Esophagus squamous epithelium (tissue), 5 donors: ENCODE measurements at places on chromosomes 4 and X.

GRCh38 chr4:129394635-129395034, 298.7 kb downstream of the C4orf33 start:
- DNase-seq: no peak

DNA sequence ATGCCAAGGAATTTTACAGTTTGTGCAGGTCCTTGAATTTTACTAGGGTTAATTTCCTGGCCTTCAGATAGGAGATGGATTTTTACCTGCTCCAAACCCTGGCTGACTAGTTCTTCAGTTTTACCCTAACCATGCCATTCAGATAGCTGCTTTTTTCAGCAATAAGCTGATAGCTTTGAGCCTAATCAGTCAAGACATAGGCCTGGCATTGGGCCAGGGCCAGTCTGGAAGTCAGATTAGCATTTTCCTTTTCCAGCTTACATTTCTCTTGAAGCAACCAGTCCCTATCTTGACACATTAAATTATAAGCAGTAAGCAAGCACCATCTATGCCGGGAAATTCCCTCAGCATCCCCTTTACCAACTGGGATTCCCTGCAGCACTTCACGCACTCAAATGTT, 177.1 kb downstream of the ADGRA3 start:
- DNase-seq: no peak

DNA sequence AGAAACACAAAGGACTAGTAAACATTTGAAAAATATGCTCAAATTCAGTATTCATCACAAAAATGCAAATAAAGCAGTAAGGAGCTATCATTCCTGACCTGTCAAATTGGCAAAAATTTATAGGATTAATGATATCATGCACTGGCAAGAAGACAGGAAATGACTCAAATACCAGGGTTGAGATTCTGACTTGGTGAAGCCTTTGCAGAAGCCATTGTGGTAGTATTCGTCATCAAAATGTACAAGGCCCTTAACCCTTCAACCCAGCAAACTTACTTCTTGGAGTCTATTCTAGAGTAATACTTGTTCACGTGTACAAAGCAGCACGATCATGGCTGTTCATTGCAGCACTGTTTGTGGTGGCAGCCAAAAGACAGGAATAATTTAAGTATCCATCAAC, 132.4 kb downstream of the ENOX2 start:
- no peak for DNase-seq

- DNase-seq: no peak
Observed at GRCh38 chr4:60847614-60848013, 352.5 kb upstream of the ADGRL3 start.

GRCh38 chr4:83782591-83782990, 246.7 kb downstream of the GPAT3 start:
- no peak for DNase-seq

- no peak for DNase-seq
Observed at GRCh38 chr4:73439445-73439844, 3.4 kb downstream of the AFP start.

- no peak for DNase-seq
Observed at GRCh38 chrX:40011322-40012038, 86.3 kb downstream of the BCOR start.

DNA sequence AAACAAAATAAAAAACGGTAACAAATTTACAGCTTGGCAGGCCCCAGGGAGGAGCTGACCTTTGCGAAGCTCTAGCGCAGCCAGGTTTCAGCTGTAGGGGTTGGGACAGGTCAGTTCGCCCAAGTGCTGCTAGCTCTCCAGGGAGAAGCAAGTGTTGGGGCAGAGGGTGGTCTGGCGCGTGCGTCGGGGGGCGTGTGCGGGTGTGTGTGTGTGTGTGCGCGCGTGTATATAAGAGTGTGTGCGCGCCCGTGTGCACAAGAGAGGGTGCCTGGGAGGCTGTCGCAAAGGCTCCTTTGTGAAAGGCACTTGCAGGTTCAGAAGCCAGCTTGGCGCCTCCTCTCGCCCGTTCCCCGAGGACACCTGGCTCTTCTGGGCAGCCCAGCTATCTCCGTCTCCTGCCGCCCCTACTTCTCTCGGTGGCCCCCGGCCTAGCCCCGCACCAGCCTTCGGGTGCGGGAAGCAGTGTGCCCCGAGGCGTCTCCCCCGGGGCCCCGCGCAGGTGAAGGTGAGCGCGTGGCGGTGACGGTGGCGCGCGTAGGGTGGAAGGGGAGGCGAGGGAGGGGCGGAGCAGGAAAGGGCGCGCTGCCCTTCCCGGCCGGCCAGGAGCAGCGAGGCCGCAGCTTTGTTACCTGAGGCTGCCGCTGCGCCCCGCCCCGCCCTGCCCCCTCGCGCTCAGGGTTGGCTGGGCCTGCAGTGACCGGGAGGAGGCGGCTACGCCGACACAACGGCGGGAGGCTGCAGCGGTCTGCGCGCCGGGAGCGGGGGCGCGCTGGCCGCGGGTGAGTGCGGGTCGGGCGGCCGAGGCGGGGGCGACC, at the start of gene FHDC1:
TSS of gene FHDC1 (plus strand) at position 693 of the 815 bp plus-strand sequence. CDS start 6,735 bp downstream, outside the sequence.
- DNase-seq: no peak

DNA sequence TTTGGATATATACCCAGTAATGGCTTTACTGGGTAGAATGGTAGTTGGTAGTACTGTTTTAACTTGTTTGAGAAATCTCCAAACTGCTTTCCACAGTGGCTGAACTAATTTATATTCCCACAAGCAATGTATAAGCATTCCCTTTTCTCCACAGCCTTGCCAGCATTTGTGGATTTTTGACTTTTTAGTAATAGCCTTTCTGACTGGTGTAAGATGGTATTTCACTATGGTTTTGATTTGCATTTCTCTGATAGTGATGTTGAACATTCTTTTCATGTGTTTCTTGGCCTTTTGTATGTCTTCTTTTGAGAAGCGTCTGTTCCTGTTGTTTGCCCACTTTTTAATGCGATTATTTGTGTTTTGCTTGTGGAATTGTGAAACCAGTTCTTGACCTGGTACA, 290.5 kb downstream of the BMPR1B start:
- DNase-seq: no peak

DNA sequence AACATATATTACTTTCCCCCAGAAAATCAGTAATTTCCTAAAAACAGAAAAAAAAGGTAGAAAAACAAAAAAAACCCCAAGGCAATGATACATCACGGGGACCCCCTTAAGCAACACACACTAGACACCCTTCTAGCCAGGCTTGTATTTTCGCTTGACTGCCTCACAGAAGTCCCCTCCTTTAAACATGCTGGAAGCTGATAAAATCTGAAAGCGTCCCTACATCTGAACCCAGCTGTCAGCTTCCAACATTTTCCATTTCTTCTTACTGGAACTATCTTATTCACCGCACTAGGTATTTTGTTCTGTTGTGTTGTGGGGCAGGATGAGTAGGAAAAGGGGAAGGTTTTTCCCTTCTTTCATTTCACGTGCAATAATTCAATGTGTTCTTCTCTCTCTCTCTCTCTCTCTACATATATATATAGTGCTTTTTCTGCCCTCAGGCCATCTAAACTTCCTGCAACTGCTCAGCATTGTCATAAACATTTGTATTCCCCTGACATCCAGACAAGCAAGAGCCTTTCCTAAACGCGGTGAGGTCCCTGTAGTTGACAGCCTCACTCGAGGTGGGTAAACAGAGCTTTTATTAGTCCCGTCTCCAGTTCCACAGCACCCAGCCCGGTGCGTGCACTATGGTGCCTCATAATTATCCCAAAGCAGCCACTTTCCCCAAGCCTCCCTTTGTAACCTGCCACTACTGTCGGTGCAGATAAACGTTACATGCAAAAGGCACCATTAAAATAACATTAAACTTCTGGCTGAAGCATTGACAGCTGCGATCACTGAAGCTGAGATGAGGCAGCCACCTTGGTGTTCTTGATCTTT, 82.5 kb downstream of the GATB start:
- no peak for DNase-seq

DNA sequence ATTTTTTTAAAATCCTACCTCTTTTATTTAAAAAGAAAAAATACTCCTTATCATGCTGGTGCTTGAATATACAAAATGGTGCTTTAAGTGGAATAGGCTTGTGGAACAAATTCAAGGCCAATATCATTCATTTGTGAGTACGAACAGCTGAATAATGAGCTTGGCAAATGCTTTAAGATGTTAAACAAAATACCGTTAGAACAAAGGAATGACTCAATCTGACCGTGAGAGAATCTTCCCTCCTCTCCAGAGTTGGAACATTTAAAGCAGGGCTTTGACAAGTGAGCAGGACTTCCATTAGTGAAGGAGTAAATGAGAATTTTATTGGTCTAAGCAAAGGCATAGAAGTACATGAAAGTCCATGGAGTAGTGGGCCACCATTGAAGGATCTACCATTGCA, 74.5 kb downstream of the DCLK2 start:
- no peak for DNase-seq

DNA sequence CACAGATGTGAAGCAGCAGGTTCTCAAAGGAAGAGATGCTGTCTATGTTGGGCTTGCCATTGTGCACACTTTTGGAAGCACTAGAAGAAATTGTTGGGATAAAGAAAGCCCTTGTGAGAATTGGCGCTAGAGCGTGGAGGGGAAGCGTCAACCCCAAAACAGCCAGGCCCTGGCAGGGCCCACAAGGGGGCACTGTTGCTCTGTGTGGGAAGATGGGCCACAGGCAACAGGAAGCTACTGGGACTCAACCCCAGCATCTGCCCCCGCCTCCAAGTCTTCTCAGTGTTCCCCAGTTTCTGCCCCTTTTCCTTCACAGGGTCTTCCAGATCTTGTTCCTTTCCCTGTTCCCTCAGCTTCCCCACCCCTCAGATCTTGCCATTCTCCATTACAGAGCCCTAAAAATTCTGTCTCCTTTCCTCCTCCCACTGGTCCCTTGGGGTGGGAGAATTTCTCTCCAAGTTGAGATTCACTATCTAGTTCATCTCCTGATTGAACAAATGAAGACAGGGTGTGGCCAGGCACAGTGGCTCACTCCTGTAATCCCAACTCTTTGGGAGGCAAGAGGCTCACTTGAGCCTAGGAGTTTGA, 85.5 kb downstream of the STARD8 start:
- DNase-seq: no peak

GRCh38 chr4:48403779-48404178, 62.5 kb downstream of the SLAIN2 start:
- no peak for DNase-seq

DNA sequence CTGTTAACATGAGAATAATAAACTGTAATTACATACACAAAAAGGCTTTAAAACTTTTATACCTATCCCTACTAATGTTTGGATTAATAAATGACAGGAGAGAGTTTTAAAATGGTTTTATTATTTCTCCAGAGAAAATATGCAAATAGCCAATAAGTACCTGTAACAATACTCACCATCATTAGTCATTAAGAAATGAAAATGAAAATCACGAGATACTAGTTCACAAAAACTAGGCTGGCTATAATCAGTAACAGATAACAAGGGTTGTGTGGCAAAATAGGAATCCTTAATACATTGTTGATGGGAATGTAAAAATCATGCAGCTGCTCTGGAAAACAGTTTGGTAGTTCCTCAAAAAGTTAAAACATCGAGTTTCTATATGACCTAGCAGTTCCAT, 25.2 kb upstream of the AP1AR start:
- no peak for DNase-seq

- no peak for DNase-seq
Observed at GRCh38 chrX:101287402-101287801, 3.7 kb downstream of the TAF7L start.

DNA sequence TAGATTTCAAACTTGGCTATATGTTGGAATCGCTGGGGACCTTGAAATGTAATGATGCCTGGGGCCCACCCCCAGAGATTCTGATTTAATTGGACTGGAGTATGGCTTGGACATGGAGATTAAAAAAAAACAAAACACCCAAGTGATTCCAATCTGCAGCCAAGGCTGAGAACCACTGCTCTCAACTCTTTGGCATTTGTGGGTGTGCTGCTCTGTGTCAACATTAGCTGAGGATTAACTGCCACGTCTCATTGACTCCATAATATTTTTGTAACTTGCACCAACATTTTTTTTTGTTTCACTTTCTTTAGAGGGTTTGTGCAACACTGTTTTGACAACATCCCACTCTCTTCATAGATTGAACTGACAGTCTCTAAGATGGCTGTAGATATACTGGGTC, 41.1 kb upstream of the PDK3 start:
- no peak for DNase-seq

DNA sequence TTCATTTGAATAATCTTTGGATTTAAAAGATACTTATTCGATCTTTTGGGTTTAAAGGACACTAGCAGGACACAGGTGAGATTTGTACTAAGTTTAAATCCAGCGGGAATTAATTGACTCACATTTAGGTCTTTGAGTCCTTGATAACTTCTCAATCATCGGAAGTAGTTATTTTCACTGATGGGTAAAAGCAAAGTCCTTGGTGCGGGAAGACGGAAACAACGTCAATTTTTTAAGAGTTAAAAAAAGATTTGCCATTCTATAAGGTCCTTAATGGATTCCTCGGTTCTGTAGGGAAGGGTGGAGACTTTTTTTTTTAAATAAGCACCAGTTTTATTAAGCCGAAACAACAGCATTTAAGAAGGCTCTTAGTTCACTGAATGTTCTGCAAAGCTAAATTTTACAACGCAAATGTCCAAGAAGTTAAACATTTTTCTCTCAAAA, 2.9 kb downstream of the TMSB4X start:
- no peak for DNase-seq

- DNase-seq: no peak
Observed at GRCh38 chr4:3198906-3199305, 50.1 kb upstream of the MSANTD1 start.

DNA sequence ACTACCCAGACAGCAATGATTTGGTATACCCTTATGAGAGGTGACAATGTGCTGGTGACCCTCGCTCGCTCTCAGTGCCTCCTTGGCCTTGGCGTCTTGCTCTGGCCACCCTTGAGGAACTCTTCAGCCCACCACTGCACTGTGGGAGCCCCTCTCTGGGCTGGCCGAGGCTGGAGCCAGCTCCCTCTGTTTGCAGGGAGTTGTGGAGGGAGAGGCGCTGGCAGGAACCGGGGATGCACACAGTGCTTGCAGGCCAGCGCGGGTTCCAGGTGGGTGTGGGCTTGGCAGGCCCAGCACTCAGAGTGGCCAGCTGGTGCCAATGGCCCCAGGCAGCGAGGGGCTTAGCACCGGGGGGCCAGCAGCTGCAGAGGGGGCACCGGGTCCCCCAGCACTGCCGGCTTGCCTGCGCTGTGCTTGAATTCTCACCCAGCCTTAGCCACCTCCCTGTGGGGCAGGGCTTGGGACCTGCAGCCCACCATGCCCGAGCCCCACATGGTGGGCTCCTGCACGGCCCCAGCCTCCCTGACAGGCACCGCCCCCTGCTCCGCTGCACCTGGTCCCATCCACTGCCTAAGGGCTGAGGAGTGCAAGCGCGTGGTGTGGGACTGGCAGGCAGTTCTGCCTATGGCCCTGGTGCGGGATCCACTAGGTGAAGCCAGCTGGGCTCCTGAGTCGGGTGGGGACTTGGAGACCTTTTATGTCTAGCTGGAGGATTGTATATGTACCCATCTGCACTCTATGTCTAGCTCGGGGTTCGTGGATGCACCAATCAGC, 857.0 kb upstream of the IGFBP7 start:
- no peak for DNase-seq
